ENCODE measurements at places on chromosomes 6 and 20.

- DNase-seq, result no peak
Measured at GRCh38 chr20:62832212-62832922, 15.5 kb downstream of the COL9A3 start.

- DNase-seq, result no peak
Measured at GRCh38 chr6:152267967-152268845, 369.0 kb downstream of the SYNE1 start.

DNA sequence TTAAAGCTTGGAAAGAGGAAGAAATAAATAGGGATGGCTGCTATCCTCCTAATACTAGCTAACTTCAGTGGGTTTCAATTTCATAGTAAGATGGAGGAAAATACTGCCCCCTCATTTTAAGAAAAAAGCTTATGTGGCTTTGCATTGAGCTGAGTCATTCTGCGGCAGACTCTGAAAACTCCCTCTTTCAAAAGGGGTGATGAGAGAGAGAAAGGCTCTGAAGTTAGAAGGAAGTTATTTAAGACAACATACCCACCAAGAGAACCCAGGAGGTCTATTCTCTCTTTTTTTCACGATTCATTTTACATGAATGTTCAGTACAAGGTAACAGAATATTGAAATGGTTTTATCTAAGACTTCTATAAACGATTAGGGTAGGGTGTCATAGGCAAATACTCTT is 4.5 kb downstream of the PRDM13 start:
- no peak for DNase-seq

DNA sequence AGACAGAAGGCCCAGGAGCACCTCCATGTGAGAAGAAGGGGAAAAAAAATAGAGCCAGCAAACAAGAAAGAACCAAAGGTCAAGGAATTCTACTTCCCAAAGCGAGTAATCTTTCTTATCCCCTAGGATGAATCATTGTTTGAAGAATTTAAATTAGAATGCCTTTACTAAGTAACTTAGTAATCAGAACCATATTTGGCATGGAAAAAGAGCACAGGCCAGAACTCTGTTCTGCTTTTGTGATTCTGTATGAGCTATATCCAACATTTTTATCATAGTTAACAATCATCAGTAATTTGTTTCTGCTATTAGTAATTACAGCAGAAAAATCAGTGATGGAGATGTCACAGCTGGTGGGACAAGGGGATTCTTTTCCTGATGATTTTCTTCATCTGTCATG is 228.8 kb upstream of the FAM83B start:
- DNase-seq, result no peak

GRCh38 chr6:106084106-106084988 is 1.8 kb upstream of the PRDM1 start:
- DNase-seq, result peak; percentile 23

DNA sequence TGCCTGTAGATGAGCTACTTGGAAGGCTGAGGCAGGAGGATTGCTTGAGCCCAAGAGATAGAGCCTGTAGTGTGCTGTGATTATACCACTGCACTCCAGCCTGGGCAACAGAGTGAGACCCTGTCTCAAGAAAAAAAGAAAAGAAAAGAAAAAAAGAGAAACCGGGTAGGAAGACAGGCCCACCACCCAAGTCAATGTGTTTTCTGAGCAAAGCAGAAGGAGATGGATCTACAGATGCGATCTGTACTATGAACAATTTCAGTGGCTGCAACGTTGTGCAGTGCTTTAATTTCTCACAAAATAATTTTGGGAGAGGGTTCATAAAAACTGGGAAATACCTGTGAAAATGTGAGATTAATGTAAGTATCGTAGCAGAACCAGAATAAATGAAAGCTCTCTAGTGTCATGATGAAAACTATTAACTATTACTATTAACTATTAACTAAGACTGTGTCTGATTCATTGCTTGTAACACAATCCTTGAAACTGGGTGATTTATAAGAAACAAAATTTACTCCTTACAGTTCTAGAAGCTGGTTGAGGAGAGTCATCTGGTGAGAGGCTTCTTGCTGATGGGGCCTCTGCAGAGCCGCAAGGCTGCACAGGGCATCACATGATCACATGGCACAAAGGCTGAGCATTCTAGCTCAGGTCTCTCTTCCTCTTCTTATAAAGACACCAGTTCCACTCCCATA is 233.1 kb upstream of the ZNF217 start:
- DNase-seq, result peak; percentile 30

DNA sequence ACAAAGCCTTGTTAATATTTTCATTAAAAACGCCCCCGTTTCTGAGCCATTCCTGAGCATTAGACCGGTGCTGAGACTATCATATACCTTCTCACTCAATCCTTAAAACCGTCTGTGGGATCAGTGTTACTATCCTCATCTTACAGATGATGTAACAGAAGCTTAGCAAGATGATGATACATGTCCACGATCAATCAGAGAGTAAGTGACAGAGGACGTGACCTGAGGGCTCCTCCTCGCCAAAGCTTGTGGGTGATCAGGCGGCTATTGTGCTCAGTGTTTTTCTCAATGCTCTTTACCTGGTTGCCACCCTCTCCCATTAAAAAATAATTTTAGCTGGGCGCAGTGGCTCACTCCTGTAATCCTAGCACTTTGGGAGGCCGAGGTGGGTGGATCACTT is 113.1 kb downstream of the MTHFD1L start:
- no peak for DNase-seq

DNA sequence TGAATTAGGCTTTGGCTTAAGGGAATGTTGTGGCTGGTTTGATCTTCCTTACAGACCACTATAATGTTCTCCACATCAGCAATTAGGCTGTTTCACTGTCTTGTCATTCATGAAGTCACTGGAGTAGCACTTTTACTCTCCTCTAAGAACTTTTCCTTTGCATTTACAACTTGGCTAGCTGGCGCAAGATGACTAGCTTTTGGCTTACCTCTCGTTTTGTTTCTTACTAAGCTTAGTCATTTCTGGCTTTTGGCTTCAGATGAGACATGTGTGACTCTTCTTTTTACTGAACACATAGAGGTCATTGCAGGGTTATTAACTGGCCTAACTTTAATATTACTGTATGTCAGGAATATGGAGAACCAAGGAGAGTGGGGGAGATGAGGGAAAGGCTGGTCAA is 143.2 kb downstream of the PTCHD4 start:
- DNase-seq, result no peak

Measured in body of pancreas (tissue), 4 donors.